ENCODE measurements at places on chromosomes 5 and 9.

GRCh38 chr5:87572090-87572489 is 159.4 kb upstream of the CCNH start:
- DNase-seq = no peak

DNA sequence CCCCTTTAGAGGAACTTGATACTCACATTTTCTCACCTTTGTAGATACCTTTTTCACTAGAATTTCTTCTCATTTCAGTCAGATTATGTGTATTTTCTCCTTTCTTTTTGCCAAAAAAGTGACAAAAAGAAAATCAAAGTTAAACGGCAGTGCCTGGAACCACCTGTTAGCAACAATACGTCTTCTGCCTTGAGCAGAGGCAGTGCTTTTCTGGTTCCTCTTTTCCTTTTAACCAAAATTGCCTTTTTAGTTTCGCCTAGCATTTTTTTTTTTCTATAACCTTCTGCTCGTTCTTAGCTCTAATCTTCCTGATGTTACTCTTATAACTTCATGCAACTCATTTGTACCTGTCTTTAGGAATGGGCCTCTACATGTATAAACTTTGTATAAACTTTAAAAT is 26.1 kb downstream of the SMIM32 start:
- DNase-seq = no peak

GRCh38 chr9:134923466-134923865 is 5.8 kb upstream of the FCN1 start:
- DNase-seq = no peak

- no peak for DNase-seq
These were observed 33.2 kb downstream of the PTGR1 start for GRCh38 chr9:111566234-111566633.

DNA sequence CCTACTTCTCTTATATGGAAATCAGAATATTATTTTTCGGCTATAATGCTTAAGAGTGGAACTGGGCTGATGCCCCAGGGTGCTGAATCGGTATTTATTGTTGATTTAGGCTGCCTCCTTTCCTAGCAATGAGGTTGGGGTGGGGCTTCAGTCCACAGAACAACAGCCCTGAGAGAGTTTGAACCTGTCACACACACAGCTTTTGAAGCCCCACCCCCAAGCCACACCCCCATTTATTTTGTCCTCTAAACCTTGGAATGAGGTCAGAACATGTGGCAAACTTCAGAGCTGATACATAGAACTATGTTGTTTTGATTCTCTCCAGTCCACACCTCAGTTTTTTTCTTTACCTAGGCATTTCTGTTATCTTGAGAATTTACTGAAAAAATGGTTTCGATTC is 51.7 kb upstream of the CAMK4 start:
- DNase-seq = no peak

- DNase-seq = no peak
These were observed 62.0 kb downstream of the MTX3 start for GRCh38 chr5:79929095-79929494.

DNA sequence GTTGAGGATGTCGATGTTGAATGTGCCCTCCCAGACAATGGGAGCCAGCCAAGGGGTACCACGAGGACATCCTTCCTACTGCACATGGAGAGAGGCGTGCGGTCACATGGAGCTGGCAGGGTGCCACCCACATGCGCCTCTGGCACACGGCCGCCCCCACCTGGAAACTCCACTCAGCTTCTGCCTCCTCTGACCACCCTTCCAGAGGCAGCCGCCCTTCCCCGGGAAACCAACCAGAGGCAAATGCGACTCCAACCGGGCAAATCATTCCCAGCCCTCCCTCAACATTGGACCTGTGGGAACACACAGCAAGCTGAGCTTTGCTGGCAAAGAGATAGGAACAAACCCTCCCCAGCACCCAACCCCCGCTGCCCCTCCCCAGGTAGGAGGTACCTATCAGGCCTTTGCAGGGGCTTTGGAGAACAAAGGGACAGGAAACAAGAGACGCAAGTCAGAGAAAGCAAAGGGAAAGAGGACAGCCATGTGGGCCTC is 17.5 kb downstream of the ABO start:
- DNase-seq = no peak

DNA sequence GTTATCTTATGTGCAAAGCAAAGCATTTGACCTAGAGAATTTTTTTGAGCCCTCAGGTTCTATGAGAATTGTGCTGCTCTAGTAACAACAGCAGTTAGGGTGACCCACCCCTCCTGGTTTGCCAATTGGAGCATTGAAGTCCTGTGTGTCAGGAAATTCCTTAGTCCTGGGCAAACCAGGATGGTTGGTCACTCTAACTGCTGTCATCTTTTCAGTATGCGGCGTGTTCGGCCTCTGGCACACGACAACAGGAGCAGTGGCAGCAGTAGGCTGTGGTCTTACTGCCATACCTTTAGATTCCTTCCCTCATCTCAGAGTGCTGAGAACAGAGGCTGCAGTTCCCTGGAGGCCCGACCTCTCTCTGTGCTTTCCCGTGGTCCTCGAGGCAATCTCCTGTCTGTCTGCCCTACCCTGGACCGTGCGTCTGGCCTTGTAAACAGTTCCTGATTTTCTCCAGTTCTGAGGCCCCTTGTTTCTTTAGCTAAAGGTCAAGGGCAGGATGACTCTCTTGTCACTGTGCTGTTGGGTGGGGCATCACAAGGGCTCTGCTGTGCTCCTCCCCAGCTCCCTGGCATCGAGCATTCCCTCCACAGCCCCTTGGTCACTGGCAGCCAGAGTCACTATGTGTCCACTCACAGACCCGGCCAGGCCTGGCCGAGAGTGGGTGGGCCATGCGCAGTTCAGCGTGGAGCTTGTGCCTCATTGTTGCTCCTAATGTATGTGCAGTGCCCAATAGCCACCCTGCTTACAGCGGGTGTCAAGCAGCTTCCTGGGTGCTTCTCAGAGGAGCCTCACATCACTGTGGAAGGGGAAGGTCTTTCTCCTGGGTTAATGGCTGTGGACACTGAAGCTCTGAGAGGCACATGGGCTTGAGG is 18.5 kb upstream of the COL15A1 start:
- no peak for DNase-seq

GRCh38 chr9:136336156-136336870 is 9.0 kb downstream of the GPSM1 start:
- DNase-seq = no peak

GRCh38 chr5:108345541-108346171 is 36.2 kb downstream of the FBXL17 start:
- no peak for DNase-seq

DNA sequence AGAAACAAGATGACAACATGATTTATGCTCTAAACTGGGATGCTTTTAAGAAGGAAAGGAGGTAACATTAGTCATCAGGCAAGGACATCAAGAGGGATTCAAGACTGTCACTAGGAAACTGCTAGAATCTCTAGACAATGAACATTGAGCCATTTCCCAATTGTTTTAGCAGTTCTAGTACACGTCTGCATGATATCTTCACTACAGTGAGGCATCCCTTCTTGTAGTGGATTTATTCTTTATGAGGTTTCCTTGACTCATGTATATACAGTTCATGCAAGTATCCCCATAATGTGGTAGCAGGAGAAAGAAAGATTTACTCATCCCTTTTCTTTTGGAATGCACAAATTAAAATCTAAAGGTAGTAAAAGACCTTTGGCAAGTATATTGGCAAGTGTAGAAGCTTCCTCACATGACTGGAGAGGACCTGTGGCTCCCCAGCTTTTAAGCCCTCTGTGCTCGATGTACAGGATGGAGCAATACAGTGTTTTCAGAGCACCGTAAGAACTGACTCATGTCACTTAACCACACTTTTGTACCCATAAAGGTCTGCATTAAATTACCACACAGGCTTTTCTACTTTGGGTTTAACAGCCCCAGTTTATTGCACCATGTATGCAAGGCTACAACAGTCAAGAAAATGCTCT is 335.9 kb downstream of the SEMA5A start:
- DNase-seq = no peak
